Erythroblast (primary cell): ENCODE measurements at places on chromosomes 2 and 18.

DNA sequence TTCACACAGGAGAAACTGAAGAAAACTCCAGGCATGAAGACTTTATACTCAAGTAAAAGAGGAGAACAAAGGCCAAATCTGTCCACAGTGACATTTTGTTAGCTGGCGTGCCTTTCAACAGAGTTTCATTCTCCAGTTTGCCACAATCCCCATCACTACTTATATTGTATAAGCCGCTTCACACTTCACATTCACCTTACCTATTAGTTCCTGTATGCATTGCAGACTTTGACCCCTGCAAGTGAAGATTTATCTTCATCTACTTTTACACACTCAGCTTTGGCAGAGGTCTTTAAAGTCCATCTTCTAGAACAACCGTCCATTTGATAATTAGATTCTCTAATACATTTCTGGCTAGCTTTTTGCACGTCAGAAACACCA lies 56.8 kb upstream of the TANK start:
- DNase-seq = no peak

- peak; percentile 81 for DNase-seq
These were observed 3.5 kb upstream of the BCL2 start for GRCh38 chr18:63322908-63323634.

DNA sequence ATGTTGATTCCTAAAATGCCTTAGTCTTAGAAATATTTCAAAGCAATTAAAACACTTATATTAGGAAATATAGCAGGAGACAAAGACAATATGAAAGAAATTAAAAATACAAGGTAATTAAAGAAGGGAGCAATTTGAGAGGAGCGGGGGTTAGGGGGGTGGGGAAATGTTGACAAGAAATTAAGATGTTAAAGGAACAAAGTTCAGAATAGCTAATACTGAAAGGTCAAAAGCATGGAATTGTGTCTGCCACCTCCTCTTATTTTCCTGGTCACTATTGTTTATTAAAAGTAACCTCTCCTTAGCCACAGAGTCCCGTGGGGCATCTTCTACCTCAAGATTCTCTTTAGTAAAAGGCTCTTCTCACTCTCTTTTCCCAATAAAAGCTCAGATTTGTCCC lies 244.1 kb downstream of the MREG start:
- no peak for DNase-seq

GRCh38 chr2:37489536-37489935 lies 145.1 kb downstream of the QPCT start:
- no peak for DNase-seq

GRCh38 chr2:10655499-10656225 lies 34.1 kb downstream of the NOL10 start:
- no peak for DNase-seq

DNA sequence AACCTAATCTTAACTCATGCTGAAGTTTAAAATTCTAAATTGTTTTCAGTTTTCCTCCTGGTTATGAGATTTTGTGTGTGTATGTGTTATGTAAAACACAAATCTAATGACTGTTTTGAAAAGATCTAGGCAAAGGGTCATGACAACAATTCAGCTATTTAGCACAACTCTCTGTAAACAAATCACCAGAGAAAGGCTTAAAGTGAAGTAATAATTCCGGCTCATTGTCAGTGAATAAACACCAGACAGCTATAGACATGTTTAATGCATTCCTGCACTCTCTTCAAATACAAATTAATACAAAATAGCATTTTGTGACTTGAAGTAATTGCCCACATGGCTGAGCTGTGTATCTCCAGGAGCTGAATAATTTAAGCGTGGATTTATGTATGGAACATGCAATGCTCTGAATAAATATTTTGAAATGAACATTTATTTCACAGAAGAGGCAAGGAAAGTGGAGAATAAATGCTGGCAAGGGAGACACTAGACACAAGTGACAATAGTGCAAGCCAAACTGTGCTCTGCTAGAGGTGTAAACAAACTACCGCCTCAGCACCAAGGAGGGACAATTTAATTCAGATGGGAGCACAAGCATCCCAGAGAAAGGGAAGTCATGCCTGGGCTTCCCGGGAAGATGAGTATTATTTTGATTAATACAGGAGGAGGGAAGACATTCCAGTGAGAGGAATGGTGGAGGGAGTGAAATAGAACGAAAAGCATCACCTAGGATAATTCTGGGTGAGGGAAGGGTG lies 133.6 kb upstream of the XPO1 start:
- no peak for DNase-seq

GRCh38 chr2:149463328-149464002 lies 124.1 kb downstream of the MMADHC start:
- no peak for DNase-seq

GRCh38 chr18:66495844-66496243 lies 108.0 kb downstream of the CDH19 start:
- peak; percentile 52 for DNase-seq

- no peak for DNase-seq
These were observed 863.9 kb downstream of the SUCLG1 start for GRCh38 chr2:83595121-83595690.

DNA sequence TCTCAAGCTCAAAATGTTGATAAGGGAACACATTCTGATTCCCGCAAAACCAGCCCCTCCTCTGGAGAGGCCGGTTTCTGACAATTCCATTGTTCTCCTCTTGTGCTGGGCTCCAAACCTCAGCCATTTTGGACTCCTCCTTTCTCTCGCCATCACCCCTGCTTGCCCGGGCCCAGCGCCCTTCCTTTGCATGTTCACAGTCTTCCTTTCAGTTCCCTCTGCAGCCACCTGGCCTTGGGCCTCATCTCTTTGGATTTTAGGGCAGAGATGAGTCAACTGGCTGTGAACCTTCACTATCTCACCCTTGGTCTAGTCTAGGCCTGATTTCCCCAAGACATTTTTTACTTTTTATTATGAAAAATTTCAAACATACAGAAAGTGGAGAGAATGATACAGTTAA lies 155.9 kb upstream of the MAP3K20 start:
- no peak for DNase-seq

DNA sequence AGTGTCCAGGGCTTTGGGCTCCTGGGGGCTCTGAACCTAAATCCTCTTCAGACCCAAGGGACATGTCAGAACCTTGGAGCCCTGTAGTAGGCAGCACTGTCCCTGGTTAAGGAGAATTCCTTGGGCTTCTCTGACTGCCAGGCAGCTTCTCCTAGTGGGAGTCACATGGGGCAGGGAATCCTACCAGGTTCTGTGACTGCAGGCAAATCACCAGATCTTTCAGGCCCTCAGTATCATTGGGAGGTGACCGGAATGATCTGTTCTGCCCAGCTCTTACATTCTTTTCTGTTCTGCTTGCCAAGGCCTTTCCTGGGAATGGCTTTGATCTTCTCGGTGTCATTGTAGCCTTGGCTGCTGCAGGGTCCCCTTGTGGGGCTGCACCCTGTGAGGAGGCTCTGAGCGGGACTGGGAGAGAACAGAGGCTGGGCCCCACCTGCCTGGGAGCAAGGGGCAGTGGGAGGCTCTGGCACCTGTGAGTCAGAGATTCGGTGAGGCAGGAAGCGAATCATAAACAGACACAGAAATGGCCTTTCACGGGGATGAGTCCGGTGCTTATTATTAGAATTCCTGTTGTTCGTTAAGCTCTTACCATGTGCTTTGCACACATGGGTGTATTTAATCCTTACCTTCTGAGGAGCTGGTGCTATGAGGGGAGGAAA lies 14.1 kb downstream of the CEP68 start:
- DNase-seq = no peak

- DNase-seq = no peak
These were observed 182.1 kb downstream of the ANKRD30B start for GRCh38 chr18:14930076-14930475.

GRCh38 chr2:44190526-44190925 lies 21.9 kb downstream of the PPM1B start:
- DNase-seq = no peak

GRCh38 chr18:55422456-55423180 lies 165.4 kb downstream of the TCF4 start:
- no peak for DNase-seq

- DNase-seq = no peak
These were observed 16.1 kb downstream of the CPSF3 start for GRCh38 chr2:9439536-9439935.

DNA sequence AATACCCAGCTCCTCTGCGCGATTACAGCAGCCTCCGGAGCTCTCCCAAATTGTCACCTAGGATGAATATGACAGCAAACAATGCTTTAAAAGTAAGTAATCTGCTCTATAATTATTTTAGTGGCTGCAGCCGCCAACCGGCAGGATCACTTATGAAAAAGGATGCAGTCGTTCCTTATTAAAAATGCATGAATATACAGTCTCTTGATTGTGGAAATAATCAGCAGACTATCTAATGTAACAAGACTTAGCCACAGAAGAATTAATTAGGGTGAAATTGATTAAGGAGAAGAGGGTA lies 71.8 kb upstream of the STPG4 start:
- no peak for DNase-seq

DNA sequence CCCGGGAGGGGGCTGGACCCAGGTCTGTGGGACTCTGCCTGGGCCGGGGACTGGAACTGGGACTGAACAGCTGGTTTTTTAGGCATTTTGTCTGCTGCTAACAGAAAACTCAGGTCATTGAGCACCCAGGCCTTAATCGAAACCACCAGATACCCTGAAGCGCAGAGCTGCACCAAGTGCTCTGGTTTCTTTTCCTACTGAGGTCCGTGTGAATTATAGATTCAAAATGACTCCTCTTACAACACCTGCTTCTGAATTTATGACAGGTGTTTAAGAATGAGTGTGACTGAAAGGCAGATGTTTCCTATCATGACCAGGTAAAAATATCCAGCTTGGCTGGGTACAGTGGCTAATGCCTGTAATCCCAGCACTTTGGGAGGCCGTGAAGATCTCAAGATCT lies 47.8 kb downstream of the TRAPPC12 start:
- DNase-seq = no peak

DNA sequence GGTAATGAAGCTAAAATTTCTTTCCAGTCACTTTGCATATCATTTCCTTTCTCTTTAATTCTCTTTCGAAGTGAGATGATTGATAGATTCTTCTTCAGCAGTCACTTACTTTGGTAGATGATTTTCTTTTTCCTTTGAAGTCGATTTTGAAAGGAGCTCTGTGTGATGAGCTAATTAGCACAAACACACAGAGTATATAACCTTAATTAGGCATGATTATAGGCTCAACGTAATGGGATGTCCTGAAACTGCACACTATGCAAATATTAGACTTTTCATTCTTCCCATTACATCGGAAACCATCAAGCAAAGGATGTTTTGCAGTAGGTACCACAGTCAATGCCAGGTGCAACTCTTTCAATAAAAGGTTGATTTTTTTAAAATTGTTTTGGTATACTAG lies 6.4 kb upstream of the CTLA4 start:
- no peak for DNase-seq

DNA sequence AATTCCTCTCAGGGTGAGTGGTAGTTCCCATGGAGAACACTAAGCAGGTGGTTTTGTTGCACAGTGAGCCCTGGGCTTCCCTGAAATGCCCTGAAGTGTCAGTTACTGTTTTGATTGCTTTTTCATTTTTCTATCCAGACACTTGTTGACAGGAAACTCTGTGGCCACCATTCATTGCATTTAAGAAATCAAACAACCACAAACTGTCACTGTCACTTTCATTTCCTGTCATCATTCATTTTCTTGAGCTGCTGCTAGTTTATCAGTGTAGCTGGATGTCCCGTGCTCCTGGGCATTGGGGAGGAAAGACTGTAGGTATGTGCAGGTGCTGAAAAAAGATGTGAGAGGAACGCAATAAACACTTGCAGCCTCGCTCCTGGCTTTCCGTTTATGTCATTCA lies 891.6 kb upstream of the ZEB2 start:
- no peak for DNase-seq

- no peak for DNase-seq
These were observed 267.7 kb downstream of the PRKCE start for GRCh38 chr2:45919160-45919650.

GRCh38 chr2:238220892-238221521 lies 17.5 kb upstream of the ILKAP start:
- no peak for DNase-seq

GRCh38 chr2:16908656-16909055 lies 243.0 kb upstream of the CYRIA start:
- DNase-seq = no peak

DNA sequence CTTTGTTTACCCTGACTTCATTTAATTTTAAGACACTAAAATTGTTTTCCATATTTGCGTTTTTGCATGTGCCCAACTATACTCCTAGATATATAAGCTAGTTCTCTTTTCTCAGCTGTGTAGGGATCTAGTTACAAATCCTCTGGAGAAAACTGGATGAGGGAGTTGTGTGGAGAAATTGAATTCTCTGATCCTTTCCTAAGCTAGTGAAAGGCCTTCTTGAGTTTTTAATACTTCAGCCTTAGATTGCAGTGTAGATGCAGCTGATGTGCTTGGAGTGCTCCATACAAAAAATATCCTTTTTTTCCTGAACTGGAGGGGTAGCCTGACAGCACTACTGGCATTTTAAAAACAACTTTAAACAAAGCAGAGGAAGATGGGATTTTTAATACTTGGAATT lies 8.6 kb upstream of the MTX2 start:
- no peak for DNase-seq

GRCh38 chr2:54618646-54619565 lies 104.6 kb upstream of the EML6 start:
- DNase-seq = no peak

GRCh38 chr2:217599906-217600305 lies 402.9 kb downstream of the TNS1 start:
- DNase-seq = no peak

DNA sequence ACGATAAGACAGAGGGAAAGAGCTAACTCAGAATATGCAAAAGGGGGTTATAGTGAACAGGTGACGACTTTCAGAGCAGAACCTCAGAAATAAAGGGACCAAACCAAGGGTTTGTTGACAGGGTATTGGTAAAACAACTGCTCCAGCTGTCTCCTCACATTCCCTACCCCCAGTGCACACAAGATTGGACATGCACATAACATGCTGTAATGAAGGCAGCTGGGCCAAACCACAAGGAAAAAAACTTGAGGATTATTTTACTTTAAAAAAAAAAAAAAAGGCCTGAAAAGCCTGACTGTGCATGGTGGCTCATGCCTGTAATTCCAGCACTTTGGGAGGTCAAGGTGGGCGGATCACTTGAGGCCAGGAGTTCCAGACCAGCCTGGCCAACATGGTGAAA lies 3.5 kb downstream of the RBM43 start:
- DNase-seq = no peak

GRCh38 chr2:47083886-47084687 lies 71.0 kb downstream of the STPG4 start:
- no peak for DNase-seq

GRCh38 chr2:85611217-85611704 lies 605 bp downstream of the C2orf68 start:
- DNase-seq = peak; percentile 46

GRCh38 chr2:219446101-219446504 lies 11.5 kb downstream of the SPEG start:
- DNase-seq = no peak

DNA sequence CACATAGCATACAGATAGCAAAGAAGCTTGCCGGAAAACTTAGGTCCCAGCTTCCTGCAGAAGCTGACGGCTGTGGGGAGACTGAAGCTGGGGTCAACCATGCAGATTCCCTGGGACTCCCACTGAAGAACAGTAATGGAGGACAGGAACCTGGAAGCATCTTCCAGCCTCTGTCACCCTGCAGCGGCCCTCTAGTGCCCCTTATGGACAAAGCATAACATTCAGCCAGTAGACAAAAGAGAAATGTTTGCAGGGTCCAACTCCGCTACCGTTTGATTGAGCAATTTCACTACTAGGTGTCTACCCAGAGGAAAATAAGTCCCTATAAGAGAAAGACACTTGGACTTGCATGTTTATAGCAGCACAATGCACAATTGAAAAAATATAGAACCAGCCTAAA lies 460.6 kb downstream of the CNTNAP5 start:
- DNase-seq = no peak
